ENCODE measurements at places on chromosomes 2 and 18. TPM values are rescaled to one million over a fixed set of nuclear protein-coding genes. Genes with fewer than 3 reads are reported as not detected.

DNA sequence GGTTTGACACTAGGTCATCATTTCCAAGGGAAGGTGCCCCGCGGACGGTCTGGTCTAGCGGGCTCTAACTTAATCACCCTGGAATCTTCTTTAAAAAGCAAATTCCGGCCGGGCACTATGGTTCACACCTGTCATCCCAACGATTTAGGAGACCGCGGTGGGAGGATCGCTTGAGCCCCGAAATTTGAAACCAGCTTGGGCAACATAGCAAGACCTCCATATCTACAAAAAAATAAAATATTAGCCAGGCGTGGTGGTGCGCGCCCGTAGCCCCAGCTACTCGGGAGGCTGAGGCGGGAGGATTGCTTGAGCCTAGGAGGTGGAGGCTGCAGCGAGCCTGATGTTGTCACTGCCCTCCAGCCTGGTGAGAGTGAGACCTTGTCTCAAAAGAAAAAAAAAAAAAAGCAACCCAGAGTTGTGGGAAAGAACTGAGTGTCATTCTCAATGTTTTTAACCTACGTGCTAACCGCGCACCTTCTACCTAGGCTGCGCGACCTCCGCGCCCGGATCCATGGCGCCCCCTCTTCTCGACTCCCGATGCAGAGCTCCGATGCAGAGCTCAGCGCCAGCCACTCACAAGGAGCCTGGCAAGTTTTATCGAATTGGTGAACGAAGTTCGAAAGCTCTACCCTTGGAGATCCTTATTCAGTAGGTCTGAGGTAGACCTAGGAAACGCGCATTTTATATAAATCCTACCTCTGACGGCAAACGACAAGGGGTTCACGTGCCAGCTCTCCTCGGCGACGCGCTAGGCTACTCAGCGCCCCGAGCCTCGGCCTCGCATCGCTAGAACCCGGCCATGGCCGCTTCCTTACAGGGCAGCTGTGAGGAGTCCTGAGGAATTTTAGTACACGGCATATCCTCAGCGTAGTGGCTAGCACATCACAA is 888 bp upstream of the TWSG1 start:
- no peak for DNase-seq

GRCh38 chr18:57846258-57846657 is 43.1 kb upstream of the ATP8B1 start:
- DNase-seq = no peak

Gene OR6B2
- not detected for total RNA-seq

DNA sequence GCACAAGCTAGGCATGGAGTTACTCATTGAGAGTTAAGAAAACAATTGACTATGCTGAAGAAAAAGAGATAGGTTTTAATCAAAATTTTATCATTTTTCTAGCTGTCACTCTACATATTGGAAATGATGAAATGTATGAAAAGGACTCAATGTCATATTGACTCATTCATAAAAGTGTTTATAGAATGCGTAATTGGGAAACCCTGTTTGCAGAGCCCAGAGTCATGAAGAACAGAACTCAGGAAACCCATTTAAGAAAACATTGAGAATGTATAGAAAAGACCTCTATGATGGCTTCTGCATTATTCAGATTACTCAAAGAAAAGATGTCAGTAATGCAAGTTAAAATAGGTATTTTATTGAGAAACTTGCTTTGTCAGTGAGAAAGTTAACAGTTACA is 36.4 kb downstream of the SCRN3 start:
- DNase-seq = no peak

DNA sequence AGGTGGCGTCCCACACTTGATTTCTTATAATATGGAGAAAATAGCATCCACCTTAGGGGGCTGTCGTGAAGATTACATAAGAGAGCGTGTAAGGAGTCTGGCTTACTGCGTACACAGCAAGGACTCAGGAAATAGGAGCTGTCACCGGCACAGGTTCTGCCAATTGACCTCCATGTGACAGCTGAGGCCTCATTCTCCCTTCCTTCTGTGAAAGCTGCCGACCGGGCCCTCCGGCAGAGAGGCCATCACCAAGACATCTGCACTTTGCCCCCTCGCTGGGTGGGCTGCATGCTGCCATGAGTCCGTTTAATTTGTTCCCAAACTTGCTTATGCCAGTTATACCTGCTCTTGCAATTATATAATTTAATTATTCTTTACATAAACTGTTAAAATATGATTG is 27.7 kb downstream of the HS1BP3 start:
- DNase-seq = no peak

- no peak for DNase-seq
Measured at GRCh38 chr2:144703852-144704708, 184.2 kb upstream of the ZEB2 start.

Gene UGT1A8
- not detected for total RNA-seq

DNA sequence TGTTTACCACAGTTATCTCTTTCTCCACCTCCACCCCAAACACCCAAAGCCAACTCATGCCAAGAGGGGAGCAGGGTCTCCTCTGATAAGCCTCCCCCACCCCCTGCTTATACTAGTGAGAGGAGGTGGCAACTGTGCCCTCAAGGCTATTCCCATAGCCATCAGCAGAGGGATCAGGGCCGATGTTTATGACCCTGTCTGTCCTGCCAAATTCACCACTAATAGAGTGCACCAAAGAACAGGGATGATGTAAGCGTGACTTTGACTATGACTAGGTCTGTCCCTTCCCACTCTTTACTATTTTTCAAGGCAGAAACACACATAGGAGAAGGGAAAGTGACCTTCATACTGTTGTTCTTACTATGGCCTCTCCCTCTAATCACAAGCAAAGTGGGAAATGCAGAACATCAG is 74.6 kb downstream of the CLHC1 start:
- DNase-seq = no peak

GRCh38 chr2:195663007-195663406 is 6.0 kb downstream of the SLC39A10 start:
- no peak for DNase-seq

DNA sequence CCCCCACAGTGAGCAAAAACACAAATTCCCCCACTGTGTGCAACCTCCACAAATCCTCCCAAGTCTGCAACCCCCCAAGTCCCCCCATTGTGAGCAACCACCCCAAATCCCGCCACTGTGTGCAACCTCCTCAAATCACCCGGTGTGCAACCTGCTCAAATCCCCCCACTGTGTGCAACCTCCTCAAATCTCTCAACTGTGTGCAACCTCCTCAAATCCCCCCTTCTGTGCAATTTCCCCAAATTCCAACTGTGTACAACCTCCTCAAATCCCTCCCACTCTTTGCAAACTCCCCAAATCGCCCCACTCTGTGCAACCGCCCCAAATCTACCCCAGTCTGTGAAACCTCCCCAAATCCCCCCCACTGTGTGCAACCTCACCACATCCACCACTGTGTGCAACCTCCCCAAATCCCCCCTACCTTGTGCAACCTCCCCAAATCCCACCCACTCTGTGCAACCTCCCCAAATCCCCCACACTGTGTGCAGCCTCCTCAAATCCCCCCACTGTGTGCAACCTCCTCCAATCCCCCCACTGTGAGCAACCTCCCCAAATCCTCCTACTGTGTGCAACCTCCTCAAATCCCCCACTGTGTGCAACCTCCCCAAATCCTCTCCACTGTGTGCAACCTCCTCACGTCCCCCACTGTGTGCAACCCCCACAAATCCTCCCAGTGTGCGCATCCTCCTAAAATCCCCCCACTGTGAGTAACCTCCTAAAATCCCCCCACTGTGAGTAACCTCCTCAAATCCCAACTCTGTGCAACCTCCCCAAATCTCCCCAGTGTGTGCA is 115.2 kb downstream of the TPO start:
- DNase-seq = no peak

- DNase-seq = no peak
Measured at GRCh38 chr2:15997728-15998280, 57.5 kb downstream of the MYCN start.

- no peak for DNase-seq
Measured at GRCh38 chr2:55511508-55512124, 7.9 kb upstream of the CFAP36 start.

DNA sequence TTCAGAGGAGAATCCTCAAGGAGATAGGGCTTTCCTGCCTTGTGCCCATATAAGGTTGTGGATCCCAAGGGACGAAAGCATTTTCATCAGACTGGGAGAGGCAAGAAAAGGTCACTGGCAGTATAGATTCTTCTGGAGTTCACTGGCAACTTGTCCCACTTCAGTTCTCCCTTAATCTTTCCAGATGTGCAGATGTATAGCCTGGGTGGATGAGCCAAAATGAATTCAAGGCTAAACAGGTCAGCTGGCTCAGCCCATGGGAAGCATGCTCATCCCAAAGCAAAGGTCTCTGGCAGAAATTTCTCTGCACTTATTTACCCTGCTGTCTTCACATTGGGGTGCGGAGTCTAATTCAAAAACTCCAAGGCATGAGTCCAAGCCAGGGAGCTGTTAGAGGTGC is 148.9 kb upstream of the TNP1 start:
- no peak for DNase-seq

Gene CFC1
- total RNA-seq = not detected

DNA sequence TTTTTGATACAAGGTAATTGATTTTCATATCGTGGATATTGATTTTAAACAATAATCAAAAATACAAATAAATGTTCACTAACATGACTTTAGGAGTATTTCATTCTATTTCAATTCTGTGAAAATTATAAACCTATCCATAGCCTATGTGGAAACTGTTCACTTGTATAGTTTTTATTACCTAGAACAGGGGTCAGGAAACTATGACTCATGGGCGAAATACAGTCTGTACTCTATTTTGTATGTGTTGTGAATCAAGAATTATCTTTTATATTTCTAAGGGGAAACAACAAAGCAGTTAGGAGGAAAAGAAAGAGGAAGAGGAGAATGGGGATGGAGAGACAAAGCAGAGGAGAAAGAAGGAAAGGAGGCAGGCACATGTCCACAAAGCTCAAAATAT is 181.7 kb upstream of the VRK2 start:
- DNase-seq = no peak

DNA sequence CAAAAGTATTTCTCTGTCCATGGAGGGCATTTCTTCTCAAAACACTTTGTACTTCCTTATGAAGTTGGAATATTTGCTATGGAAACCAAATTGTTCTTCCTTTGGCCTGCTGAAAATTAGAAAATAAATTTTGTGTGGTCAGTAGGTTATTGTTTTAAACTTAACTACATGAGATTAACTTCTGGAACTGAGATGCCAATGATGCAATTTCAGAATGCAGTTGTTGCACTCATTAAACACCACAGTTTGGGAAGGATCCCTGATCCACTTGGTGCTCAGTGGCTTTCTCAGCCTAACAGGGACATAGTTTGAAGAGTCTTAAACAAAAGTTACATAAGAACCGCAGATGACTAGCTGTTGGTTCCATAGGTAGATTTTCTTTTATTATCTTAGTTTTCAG is 23.3 kb upstream of the IL1R1 start:
- DNase-seq = no peak

- DNase-seq = no peak
Measured at GRCh38 chr2:176242276-176242675, 27.0 kb upstream of the MTX2 start.

DNA sequence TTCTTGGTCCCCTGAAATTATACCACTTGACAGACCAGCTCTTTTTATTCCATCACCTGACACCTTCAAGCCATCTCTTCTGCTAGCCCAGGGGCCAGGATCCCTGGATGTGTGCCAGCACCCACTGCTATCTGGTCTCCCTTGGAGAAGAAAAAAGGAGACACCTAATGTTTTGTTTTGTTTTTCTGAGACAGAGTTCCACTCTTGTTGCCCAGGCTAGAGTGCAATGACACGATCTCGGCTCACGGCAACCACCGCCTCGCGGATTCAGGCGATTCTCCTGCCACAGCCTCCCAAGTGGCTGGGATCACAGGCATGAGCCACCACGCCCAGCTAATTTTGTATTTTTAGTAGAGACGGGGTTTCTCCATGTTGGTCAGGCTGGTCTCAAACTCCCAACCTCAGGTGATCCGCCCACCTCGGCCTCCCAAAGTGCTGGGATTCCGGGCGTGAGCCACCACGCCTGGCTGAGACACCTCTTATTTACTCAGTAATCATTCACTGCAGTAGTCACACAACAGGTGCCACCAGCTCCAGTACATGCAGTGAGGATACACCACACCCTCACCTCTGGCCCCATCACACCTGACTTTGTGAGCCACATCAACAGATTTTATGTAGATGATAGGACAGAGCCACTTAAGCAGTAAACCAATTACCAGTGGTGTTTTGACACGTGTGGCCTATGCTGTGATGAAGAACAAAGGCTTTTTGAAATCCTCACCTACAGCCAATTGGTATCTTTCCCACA is 42.8 kb upstream of the PCBP1 start:
- no peak for DNase-seq

Gene ZEB2
- total RNA-seq = 68.3 TPM

Gene GALNT14
- 0.33 TPM for total RNA-seq

- no peak for DNase-seq
Measured at GRCh38 chr2:219661197-219661954, 33.9 kb downstream of the SLC4A3 start.

DNA sequence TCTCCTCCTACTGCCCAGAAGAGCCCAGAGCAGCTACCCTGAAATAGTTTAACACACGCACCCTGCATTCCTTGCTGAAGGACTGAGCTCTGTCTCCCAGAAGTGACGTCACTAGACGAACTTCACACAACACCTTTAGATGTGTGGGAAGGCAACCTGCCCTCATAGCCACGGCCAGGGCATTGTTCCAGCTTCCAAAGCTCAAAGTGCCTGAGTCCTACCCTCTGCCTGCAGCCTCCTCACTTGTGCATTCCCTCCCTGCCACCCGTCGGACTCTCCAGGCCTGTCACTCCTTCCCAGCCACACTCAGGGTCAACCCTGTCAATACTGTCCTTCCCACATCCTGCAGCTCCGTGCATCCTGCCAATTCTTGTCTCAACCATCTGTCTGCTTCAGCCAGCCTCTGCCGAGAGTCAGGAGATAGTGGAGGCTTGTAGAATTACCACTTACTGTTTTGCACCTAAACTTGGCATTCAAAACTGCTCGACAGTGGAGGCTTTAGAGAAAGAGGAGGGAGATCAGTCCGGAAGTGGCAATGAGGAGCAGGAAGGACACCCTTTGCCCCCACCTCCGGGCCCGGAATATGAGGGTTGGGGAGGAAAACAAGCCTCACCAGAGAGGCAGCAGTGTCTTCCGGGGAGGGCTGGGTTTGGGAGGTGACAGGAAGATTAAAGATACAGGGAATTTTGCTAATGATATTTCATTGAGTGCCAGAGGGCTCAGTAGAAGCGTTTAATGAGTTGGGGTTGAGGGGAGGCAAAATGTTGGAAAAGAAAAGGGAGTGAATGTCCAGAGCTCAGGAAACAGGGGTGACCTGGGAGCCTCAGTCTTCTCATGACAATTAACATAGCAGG is 72.3 kb upstream of the ATG16L1 start:
- DNase-seq = no peak

Gene ATG9A
- 69.7 TPM for total RNA-seq
